ENCODE measurements at places on chromosomes 4 and X.

DNA sequence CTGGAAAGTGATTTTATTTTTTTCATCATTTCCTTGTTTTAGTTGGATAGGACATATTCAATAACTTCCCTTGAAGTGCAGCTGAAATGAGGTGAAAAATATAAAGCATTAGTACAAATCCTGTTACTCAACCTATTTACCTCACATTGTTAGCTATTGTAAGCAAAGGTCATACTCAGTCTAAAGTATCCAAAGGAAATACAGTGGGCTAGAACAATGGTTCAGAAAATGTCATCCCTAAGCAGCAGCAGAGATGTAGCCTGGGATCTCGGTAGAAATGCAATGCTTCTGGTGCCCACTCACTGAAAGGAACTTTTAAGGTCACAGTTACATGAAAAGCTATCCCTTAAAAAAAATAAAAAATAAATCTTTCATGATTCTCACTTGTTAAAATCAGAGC lies 300.6 kb downstream of the PPP4R3C start:
- DNase-seq, result no peak

- no peak for DNase-seq
Measured at GRCh38 chrX:123993904-123994635, 32.6 kb downstream of the STAG2 start.

GRCh38 chr4:53055716-53056403 lies 193.7 kb downstream of the RASL11B start:
- DNase-seq, result no peak

GRCh38 chrX:98939456-98939855 lies 1470.6 kb downstream of the PCDH19 start:
- DNase-seq, result no peak

DNA sequence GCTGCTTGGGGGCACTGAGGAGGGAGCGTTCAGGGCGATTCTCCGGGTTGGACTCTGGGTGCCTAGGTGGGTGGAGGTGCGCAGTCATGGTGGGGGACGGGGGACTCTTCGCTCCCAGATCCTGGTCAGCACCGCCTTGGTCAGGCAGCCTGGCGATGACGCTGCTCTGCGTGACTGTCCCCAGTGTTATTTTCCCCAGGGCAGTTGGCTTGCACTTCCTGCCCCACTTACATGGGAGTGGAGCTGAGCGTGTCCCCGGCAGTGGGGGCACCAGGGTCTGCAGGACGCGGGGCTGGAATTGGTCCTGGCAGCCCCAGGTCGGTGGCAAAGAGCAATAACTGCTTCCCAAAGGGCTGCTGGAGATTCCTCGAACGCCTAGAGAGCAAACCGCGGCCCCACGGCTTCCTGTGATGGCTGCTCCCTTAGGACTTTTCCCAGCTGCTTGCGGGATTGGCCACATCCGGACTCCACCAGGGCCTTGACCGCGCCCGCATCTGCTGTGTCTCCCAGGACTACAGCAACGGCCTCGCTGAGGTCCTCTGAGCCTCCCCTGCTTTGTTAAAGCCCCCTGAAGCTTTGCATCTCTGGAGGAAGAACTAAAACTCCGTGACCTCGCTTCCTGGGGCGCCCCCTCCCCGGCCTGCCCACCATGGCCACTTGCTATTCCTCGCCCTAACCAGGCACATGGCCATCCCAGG lies 35.3 kb upstream of the GPR78 start:
- no peak for DNase-seq

- no peak for DNase-seq
Measured at GRCh38 chr4:85837439-85837733, 362.4 kb downstream of the ARHGAP24 start.
